ENCODE measurements at places on chromosomes 7 and 10. TPM values are rescaled to one million over a fixed set of nuclear protein-coding genes. Genes with fewer than 3 reads are reported as not detected.

GRCh38 chr7:77501192-77501515, 35.9 kb upstream of the PTPN12 start:
- no peak for DNase-seq

GRCh38 chr7:23105086-23105643, 420 bp upstream of the KLHL7 start:
- no peak for DNase-seq

GRCh38 chr10:43322769-43323168, 48.7 kb upstream of the FXYD4 start:
- DNase-seq: peak; percentile 90

Gene ATOH7
- not detected for total RNA-seq

Gene PNLIPRP2
- not detected for total RNA-seq
